ENCODE measurements at places on chromosomes 6 and 20.

DNA sequence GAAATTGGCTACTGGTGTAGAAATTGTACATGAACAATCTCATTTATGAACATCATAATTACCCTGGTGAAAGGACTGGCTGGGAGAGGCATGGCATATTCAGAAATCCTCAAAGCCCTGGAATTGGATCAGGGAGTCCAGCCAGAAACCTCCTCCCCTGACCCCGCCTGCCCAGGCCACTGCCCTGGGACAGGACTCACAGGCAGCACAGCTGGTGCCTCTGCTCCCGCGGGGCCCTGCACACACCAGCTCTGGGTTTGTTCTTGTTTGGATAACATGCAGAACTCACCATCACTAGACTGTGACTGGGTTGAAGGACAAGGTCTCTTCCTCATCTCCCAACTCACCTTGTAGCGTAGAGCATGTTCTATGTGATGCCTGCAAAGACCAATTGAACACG, 56.2 kb downstream of the AGPAT4 start:
- DNase-seq: no peak

DNA sequence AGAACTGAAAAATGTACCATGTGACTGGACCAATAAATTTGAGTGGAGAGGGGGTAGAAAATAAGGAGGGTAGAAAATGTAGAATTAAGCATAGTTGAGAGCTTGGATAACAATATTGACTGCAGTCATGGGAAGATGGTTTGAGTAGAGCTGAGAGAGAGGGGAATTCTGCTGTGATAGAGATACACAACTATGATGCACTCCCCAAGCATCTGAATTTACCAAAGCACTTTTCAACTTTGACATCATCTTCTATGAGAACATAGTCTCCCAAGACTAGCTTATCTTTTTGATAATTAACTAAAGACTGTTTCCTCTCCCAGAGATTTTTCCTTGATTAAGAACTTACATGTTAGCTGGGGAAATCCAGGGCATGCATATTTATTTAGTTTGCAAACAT, 103.1 kb downstream of the TNFRSF21 start:
- DNase-seq: no peak

DNA sequence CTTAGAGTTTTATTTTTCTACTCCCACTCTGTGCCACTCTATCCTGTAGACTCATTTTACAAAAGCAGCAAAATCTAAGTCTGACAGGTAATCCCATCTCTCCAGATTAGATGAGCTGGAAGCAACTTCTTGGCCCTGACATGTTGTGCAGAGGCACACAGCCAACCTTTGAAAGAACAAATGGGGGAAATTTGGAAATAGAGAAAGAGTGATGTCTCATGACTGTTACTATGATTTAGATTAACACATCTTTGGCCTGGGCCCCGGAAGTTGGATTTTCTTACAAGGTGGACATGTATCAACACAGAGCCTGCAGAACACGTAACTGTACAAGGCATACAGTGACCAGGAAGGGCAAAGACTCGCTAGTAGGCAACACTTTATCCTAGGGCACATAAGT, 227.7 kb downstream of the MYLK4 start:
- DNase-seq: no peak

GRCh38 chr6:124324237-124324636, 520.6 kb downstream of the NKAIN2 start:
- no peak for DNase-seq

GRCh38 chr6:83168556-83168955, 24.5 kb downstream of the PGM3 start:
- no peak for DNase-seq

DNA sequence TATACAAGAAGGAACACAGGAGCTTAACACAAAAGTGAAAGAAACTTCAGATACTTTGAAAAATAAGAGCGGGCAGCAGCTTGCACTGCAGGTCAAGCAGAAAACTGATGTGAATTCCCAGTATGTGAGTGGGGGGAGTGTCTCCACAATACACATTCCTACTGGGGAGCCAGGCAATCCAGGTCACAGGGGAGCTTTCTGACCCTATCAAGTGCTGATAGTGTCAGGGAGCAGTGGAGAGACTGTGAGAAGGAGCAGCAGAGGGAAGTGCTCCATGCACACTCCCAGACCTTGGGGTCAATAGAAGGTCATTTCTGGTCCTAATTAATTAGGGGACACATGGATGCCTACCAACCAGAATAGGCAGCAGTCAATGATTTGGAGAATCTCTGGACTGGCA, 59.4 kb downstream of the PDSS2 start:
- DNase-seq: no peak

GRCh38 chr20:38961530-38962043, 557 bp upstream of the DHX35 start:
- no peak for DNase-seq

Data from stimulated activated CD4-positive, alpha-beta T cell treated with anti-CD3 and anti-CD28 coated beads, TNF-alpha, amount 100 ng/mL, for 1 hour (primary cell).